NCI-H446 (cell line): ENCODE measurements at places on chromosomes 5 and 9.

DNA sequence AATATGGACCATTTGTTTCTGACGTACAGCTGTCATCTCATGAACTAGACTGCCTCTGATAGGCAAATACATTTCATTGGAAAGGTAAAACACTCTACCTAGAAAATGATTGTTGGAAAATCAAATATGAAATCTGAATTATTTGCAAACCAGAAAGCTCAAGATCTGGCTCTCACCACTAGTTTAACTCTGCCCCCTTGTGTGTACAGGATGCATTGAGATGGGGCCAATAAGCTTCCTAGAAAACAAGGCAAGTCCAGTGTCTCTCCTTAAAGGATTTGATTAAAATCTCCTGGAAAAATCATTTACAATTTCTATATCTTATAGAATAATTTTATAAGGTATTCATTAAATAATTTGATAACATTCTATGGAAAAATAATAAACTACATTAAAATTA is 311.9 kb upstream of the ANKH start:
- DNase-seq: no peak

- DNase-seq: no peak
Observed at GRCh38 chr5:168172760-168173223, 118.7 kb upstream of the WWC1 start.

DNA sequence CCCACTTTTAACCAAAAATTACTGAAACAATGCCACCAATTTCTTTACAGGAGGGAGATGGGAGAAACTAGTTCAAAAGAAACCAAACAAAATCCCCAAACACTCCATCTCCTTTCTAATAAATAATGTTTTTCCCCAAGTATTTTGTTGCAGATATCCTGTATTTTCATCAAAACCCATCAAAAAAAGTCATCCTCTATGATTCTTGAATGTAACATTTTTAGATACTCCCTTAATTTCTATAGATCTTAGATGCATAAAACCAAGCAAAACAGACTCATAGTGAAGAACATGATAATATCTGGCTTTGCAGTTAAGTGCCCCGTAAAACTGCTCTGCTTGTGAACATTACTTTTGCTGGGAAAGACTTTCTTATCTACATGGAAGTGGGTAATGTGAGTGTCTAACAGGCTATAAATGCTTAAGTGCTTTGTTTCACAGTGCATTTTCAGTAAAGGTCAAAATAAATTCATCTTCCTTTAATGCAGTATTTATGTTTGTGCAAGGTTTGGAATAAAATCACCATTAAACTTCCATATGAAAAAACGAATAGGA is 77.3 kb upstream of the TBCA start:
- no peak for DNase-seq

- DNase-seq: no peak
Observed at GRCh38 chr5:74424162-74424868, 216.2 kb downstream of the ENC1 start.

GRCh38 chr5:81230416-81230815 is 2.7 kb upstream of the CKMT2 start:
- no peak for DNase-seq

DNA sequence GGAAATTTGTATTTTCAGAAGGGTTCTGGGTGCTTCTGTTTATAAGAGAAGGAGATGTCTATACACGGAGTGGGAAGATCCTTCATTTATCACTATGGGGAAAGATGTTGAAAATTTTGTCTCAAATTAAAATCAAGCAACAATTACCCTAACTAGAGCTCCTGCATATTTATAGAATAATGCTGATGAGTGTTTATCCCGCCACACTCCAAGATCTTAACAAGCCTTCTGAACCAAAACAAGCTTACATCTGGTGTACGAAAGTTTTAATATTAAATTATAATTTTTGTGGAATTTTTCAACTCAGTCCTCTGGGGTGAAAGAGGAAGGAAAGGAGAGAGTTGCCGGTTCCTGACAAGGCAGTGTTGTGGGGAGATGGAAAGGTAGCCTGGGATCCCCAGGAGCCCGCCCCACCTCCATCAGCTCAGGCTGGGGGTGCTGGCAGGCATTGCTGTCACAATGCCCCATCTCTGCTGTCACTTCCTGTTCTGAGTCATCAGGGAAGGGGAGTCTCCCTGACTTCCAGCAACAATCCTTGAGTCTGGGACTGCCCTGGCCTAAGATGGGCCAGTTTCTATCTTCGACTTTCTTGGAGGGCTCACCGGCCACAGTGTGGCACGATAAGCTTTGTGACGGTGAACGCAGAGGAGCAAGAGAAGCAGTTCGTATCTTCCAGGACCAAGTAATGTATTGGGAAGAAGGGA is 64.5 kb downstream of the ERAP1 start:
- DNase-seq: no peak

DNA sequence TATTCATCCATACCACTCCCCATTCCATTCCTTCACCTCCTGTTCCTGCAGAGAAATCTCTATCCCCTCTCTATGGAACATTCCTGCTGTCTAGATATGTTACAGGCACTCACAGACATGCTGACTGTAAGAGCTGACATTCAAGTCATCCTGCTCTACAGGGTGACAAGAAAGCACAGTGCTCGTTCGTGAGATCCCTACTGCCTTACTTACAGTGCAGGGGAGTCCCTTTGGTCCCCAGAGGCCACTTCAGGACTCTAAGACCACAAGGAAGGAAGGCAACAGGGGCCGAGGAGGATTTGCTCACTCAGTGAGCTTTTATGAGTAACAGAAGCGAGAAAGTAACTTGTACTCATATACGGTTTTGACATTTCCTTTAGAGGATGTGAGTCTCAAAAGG is 110.5 kb downstream of the GAS1 start:
- no peak for DNase-seq

DNA sequence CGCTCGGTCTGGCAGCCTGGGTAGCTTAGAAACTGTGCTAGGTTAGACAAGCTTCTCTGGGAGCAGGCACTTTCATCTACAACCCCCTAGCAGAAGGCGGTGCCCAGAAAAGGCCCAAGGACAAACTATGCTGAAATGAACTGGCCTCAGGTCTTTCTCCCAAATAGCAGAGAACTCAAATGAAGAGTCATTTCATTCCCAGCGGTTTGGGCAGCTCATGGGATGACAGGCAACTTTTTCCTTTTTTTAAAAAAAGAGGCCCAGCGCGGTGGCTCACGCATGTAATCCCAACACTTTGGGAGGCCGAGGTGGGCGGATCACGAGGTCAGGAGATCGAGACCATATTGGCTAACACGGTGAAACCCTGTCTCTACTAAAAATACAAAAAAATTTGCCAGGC is 2.5 kb downstream of the RAPGEF1 start:
- DNase-seq: no peak

DNA sequence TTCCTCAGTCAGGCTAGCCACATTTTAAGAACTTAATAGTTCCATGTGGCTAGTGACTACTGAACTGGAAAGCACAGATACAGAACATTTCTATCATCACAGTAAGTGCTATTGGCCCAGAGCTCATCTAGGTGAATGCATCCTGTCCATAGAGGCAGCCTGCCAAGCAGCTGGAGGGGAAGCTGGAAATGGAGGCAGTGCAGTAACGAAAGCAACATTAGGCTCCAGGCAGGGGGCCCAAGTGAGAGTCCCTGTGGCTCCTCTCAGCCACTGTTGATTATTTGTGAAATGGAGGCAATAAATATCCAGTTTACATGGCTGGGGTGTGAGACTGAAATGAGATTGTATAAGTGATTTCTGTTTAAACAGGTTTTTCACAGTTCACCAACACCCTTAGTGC is 227.2 kb upstream of the KLF9 start:
- no peak for DNase-seq

DNA sequence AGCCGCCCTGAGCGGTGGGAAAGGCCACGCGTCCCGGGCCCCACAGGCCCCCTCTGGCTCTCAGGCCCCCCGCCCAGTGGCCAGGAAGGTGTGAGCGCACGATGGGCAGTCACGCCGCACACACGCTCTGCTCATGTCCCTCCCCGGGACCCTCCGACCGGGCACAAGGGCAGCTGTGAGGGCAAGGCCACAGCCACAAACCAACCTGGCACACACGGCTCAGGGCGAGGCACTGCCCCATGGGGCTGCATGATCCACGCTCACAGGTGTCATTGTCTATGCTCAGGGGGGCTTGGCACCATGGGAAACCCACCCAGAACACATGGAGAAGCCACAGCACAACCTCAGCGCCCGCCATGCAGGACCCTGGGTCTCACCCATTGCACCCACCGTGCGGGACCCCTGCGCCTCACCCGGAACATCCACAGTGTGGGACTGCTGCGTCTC is 51.3 kb downstream of the SLC12A7 start:
- no peak for DNase-seq

- DNase-seq: no peak
Observed at GRCh38 chr5:110752953-110753352, 14.1 kb downstream of the SLC25A46 start.

DNA sequence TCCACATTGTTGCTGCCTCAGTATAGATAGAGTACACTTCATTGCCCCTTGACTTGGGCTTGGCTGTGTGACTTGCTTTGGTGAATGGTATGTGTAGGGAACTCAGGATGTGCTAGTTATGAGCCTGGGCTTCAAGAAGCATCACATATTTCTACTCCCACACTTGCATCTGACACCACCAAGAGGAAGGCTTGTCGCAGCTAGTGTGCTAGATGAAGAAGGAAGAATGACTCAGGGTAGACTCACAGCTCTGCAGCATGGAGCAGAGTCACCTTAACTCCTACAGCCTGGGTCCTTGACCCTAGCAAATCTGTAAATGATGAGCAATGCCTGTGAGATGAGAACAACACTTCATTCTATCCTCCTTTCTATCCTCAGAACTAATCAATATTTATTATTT is 261.8 kb downstream of the ASTN2 start:
- DNase-seq: no peak

DNA sequence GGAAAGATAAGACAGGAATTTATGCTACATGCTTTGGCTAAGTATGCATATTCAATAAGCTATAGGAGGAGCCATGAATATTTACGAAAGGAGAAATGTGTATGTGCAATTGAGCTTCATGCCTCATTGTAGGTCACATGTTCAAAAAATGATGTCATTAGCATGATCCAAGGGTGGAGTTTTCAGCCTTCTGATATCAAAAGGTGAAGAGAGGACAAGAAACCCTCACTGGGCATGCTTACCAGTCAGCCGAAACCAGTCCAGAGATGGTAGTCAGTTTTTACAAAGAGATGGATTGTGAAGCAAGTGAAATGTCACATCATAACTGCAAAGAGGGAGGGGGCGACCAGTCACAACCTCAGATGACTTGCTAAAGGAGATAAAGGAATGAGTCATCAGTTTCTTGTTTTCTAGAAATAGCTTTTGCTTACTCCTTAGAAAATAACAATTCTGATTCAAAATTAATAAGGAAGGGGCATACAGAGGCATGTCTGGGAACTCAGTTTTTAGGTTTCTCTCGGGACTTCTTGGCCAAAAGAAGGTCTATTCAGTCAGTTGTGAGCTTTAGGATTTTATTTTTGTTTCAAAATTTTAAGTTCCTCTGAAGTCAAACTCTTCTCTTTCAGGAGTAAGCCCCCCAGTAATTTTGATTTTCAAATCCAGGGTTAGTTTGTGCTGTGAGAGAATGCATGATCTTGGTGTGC is 1067.8 kb upstream of the EDIL3 start:
- DNase-seq: no peak

- DNase-seq: no peak
Observed at GRCh38 chr9:113957351-113957750, 81.2 kb downstream of the ZNF618 start.

GRCh38 chr9:5360341-5360740 is 20.7 kb upstream of the RLN1 start:
- no peak for DNase-seq

DNA sequence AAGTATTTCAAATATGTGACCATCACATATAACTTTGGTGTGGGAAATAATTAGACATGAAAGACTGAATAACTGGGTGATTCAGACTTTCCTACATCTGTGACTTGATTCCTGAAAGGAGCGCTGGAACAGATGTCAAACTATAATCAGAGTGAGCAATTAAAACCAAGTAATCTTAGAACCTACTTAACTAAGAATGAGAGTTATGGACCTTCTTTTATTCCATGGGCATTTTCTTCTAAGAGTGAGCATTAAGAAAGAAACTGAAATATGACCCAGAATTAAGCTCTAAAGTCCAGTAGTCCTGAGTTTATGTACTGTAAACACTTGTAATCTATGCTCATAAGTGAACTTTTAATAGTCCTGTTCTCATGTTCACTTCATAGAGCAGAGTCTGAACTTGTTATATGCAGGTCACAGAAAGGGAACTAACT is 68.4 kb downstream of the PAM start:
- no peak for DNase-seq
